ENCODE measurements at places on chromosomes 12 and 14.

- no peak for DNase-seq
Measured at GRCh38 chr12:106297681-106298080, 4.9 kb upstream of the TCP11L2 start.

- no peak for DNase-seq
Measured at GRCh38 chr14:106803379-106803778, 1277.0 kb downstream of the TMEM121 start.

DNA sequence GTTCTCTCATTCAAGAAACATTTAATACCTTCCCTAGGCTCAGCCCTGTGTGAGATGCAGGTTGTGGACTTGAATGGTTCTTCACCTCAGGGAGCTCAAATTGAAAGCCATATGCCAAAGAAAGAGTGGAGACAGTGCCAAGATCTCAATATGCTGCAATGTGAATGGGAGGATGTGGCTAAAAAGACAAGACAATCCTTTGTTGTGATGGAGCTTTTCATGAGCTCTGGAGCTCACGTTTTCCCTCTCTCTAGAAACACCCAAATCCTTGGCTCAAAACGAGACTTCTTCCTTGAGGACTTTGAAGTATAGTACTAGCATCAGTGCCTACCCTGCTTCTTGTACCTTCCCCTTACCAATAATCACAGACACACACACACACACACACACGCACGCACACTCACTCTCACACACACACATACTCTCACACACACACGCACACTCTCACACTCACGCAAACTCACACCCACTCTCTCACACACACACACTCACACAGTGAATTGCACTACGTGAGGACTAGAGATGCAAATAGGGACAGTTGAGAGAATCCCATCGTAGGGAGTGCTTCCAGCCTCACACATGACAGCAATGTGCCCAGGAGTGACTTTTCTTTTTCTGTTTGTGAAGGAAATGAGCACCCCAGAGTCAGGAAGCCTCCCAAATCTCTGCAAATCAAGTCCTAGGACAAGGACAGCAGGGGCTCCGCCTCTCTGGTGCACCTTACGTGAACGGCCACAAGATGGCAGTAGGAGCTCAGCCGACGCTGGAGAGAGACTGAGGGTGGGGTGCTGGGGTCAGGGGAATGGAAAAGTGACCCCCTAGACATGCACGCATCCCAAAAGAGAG, 231.4 kb downstream of the PCNX1 start:
- DNase-seq = peak; percentile 15

- DNase-seq = no peak
Measured at GRCh38 chr14:68088451-68088854, 268.9 kb downstream of the RAD51B start.

DNA sequence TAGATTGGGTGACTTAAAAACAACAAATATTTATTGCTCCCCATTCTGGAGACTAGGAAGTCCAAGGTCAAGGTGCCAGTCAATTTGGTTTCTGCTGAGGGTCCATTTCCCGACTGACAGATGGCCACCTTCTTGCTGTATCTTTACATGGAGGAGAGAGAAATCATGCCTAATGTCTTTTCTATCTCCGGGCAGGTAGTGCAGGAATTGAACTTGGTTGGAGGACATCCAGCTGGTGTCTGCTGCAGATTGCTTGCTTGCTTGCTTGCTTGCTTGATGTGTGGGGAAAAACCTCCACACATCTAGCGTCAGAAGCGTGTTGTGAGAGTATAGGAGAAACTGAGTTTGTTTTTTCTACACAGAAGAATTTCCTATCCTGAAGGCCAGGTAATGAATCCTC, 561.4 kb downstream of the DIO2 start:
- no peak for DNase-seq
